ENCODE measurements at places on chromosomes 13 and 19. TPM values are rescaled to one million over a fixed set of nuclear protein-coding genes. Genes with fewer than 3 reads are reported as not detected.

DNA sequence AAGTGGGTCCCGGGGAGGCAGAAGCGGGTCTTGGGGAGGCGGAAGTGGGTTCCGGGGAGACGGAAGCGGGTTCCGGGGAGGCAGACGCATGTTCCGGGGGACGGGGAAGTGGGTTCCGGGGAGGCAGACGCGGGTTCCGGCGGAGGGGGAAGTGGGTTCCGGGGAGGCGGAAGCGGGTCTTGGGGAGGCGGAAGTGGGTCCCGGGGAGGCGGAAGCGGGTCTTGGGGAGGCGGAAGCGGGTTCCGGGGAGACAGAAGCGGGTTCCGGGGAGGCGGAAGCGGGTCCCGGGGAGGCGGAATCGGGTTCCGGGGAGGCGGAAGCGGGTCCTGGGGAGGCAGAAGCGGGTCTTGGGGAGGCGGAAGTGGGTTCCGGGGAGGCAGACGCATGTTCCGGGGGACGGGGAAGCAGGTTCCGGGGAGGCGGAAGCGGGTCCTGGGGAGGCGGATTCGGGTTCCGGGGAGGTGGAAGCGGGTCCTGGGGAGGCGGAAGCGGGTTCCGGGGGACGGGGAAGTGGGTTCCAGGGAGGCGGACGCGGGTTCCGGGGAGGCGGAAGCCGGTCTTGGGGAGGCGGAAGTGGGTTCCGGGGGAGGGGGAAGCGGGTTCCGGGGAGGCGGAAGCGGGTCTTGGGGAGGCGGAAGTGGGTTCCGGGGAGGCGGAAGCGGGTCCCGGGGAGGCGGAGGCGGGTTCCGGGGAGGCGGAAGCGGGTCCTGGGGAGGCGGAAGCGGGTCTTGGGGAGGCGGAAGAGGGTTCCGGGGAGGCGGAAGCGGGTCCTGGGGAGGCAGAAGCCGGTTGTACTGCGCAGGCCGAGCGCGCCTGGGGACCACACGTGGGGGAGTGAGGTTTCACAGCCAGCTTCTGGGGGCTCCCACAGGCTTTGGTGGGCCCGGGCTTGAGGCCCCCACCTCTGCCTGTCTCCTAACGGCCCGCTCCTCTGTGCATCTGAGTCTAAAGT is 2.5 kb downstream of the SHC2 start:
- H3K4me1 ChIP-seq = no peaks in the 10 kb centered on the region
- H3K36me3 ChIP-seq = no peaks in the 10 kb centered on the region
- H3K27ac ChIP-seq = no peak overlapping the region
- H3K27me3 ChIP-seq = no peaks in the 10 kb centered on the region

- no peak overlapping the region for H3K4me3 ChIP-seq
- no peak overlapping the region for H3K27ac ChIP-seq
- no peaks in the 10 kb centered on the region for H3K27me3 ChIP-seq
- DNase-seq = no peak
Measured at GRCh38 chr19:13537454-13537853, 31.2 kb upstream of the CACNA1A start.

DNA sequence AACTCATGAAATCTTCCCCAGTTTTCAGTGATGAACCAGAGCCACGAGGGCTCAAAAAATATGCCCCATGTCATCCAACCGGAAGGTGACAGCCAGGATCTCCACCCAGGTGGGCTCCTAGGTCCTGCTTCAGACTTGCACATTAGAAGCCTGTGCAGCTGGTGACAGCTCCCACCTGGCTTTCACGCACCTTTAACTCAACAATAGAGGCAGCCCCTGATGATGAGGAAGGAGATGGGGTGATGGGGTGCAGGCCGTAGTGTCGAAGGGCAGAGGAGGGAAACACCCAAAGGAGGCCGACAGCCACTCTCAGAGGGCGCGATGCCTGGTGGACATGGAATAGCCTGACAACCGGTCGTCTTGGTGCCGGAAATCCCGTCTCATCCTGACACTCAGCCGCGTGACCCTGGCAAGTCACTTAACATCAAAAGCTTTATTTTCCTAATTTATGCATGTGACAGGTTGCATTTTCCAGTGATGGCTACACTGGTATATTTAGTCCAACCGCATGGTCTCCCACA is 118.0 kb downstream of the SOX1 start:
- H3K36me3 ChIP-seq = no peaks in the 10 kb centered on the region
- H3K27me3 ChIP-seq = peaks cover 8% of the 10 kb centered on the region
- H3K27ac ChIP-seq = no peak overlapping the region
- H3K4me1 ChIP-seq = no peaks in the 10 kb centered on the region
- H3K4me3 ChIP-seq = no peak overlapping the region

NKPD1 gene
- total RNA-seq = 3.6 TPM

- no peak overlapping the region for H3K4me3 ChIP-seq
- no peaks in the 10 kb centered on the region for H3K36me3 ChIP-seq
- DNase-seq = no peak
- H3K4me1 ChIP-seq = no peaks in the 10 kb centered on the region
Measured at GRCh38 chr13:44088991-44089413, 209.3 kb downstream of the LACC1 start.

GRCh38 chr13:110347535-110348308 is 40.6 kb downstream of the COL4A2 start:
- peak overlapping the region; percentile 18 for H3K27ac ChIP-seq
- no peaks in the 10 kb centered on the region for H3K36me3 ChIP-seq
- peak; percentile 65 for DNase-seq
- H3K4me3 ChIP-seq = no peak overlapping the region
- H3K4me1 ChIP-seq = no peaks in the 10 kb centered on the region
- no peaks in the 10 kb centered on the region for H3K27me3 ChIP-seq

DNA sequence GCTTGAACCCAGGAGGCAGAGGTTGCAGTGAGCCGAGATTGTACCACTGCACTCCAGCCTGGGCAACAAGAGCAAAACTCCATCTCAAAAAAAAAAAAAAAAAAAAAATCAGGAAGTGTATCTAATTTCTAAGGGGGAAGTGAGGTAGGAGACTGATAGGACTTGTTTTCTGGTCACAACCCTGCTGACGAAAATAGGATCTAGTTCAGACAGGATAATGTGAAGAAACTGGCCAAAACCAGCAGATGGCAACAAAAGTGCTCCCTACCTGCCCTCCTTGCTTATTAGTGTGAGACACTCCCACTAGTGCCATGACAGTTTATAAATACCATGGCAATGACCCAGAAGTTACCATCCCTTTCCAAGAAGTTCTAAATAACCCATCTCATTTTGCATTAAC is 36.0 kb upstream of the KPNA3 start:
- no peak for DNase-seq
- no peak overlapping the region for H3K4me3 ChIP-seq
- no peak overlapping the region for H3K27ac ChIP-seq
- H3K36me3 ChIP-seq = no peaks in the 10 kb centered on the region

STK11 gene
- total RNA-seq = 75.1 TPM

DNA sequence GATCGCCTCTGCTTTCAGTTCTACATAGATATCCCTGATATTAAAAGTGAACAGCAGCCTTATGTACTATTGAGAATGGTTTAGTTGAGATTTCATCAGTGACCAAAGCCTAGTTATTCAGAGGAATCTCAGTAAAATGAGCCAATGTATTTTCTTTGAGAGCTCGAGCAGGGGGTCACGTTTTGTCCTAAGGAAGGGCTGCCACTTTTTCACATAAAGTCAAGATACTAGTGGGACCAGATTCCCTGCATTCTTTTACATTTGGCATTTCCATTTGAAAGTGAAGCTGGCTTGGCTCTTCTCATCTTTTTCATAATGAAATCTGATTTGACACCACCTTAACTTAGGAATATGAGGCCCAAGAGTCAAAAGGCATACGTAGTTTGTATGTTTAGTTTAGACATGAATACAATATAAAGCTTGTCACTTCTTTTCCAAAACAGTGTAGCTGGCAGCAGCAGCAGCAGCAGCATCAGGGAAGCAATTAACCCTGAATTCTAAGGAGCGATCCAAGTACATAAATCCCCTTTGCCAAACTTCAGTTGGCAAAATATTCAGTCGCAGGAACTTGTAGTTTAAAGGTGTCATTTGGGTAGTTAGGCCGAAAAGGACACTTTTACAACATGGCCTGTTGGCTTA is 1752.2 kb upstream of the PCDH20 start:
- no peak overlapping the region for H3K27ac ChIP-seq
- H3K4me1 ChIP-seq = no peaks in the 10 kb centered on the region
- H3K27me3 ChIP-seq = no peaks in the 10 kb centered on the region
- no peak overlapping the region for H3K4me3 ChIP-seq
- H3K36me3 ChIP-seq = no peaks in the 10 kb centered on the region

- H3K4me1 ChIP-seq = no peaks in the 10 kb centered on the region
- no peaks in the 10 kb centered on the region for H3K36me3 ChIP-seq
- no peaks in the 10 kb centered on the region for H3K27me3 ChIP-seq
- no peak overlapping the region for H3K4me3 ChIP-seq
Measured at GRCh38 chr19:48194041-48194843, 23.8 kb downstream of the ZSWIM9 start.

GRCh38 chr19:6264803-6265202 is 15.0 kb downstream of the MLLT1 start:
- no peaks in the 10 kb centered on the region for H3K36me3 ChIP-seq
- no peaks in the 10 kb centered on the region for H3K27me3 ChIP-seq
- no peak overlapping the region for H3K4me3 ChIP-seq
- H3K4me1 ChIP-seq = peaks cover 18% of the 10 kb centered on the region

- H3K27ac ChIP-seq = no peak overlapping the region
- no peak overlapping the region for H3K4me3 ChIP-seq
- no peaks in the 10 kb centered on the region for H3K27me3 ChIP-seq
- H3K4me1 ChIP-seq = no peaks in the 10 kb centered on the region
- no peak for DNase-seq
Measured at GRCh38 chr13:20077086-20077485, 83.8 kb downstream of the GJA3 start.

GRCh38 chr13:46804391-46804815 is 7.4 kb upstream of the ESD start:
- no peak for DNase-seq
- H3K27ac ChIP-seq = no peak overlapping the region
- H3K27me3 ChIP-seq = no peaks in the 10 kb centered on the region

DNA sequence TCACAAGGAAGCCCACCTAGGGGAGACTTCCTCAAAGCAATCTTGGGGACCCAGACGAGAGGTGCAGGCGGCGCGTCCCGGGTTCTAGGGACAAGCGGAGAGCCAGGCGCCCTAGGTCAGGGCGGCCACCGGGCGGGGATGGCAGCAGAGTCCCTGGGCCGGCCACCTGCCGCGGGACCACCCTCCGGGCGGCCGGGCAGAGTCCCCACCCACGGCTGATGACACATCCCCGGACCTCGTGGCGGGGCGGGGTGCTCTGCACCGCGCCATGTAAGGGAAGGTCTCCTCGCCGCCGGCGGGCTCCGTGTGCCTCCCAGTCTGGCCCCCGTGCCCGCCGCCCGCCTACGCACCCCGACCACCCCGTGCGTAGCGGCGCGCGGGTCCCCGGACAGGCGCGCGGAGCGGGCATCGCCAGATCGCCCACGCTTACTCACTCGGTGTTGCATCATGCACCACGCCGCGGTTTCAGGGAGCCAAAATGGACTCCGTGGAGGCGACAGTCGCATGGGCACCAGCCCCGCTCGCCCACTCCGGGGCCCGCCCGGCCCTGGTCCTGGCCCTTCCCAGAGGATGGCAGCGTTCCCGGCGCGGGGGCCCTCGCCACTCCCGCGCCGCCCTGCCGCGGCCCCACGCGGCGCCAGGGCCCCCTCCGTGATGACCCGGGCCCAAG is 643 bp downstream of the SLC7A1 start:
- peak overlapping the region; percentile 64 for H3K4me3 ChIP-seq
- no peaks in the 10 kb centered on the region for H3K4me1 ChIP-seq

DNA sequence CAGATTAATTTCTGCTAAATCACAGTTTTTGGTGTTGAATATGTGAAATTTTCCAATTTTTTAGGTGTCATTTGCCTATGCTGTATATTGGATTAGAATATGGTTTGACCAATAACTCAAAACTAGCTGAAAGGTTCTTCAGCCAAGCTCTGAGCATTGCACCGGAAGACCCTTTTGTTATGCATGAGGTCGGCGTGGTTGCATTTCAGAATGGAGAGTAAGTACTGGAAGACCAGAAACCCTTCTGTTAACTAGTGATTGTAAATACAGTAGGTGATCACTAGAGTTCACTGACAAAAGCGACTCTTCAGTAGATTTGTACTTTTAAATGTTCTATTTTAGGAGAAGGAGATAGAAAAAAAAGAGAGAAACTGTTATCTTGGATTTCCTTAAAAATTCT is 22.3 kb downstream of the CDC16 start:
- H3K4me1 ChIP-seq = no peaks in the 10 kb centered on the region
- H3K27me3 ChIP-seq = no peaks in the 10 kb centered on the region
- no peak overlapping the region for H3K4me3 ChIP-seq
- no peak overlapping the region for H3K27ac ChIP-seq
- H3K36me3 ChIP-seq = no peaks in the 10 kb centered on the region

GRCh38 chr19:16949496-16950023 is 60.8 kb downstream of the F2RL3 start:
- no peak overlapping the region for H3K4me3 ChIP-seq
- H3K27me3 ChIP-seq = no peaks in the 10 kb centered on the region

DNA sequence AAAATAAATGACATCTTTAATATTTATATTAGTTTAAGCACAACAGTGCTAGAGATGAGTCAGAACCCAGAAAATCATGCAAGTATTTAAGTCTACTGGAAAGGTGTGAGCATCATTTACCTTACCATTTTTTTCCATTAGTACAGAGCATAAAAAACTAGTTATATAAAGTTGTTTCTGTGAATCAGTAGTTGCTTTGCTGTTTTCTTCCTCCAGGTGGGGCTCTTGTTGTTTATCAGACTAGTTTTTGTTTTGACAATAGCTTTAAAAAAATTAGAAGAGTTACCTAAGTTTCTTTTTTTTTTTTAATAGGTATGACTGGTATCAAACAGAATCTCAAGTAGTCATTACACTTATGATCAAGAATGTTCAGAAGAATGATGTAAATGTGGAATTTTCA is 12.7 kb downstream of the SUGT1 start:
- H3K36me3 ChIP-seq = no peaks in the 10 kb centered on the region
- no peaks in the 10 kb centered on the region for H3K27me3 ChIP-seq
- H3K27ac ChIP-seq = no peak overlapping the region

GRCh38 chr13:50422181-50423148 is 407.2 kb downstream of the KCNRG start:
- H3K27me3 ChIP-seq = no peaks in the 10 kb centered on the region
- no peak overlapping the region for H3K4me3 ChIP-seq
- DNase-seq = no peak
- H3K27ac ChIP-seq = no peak overlapping the region
- no peaks in the 10 kb centered on the region for H3K4me1 ChIP-seq
- H3K36me3 ChIP-seq = no peaks in the 10 kb centered on the region

DNA sequence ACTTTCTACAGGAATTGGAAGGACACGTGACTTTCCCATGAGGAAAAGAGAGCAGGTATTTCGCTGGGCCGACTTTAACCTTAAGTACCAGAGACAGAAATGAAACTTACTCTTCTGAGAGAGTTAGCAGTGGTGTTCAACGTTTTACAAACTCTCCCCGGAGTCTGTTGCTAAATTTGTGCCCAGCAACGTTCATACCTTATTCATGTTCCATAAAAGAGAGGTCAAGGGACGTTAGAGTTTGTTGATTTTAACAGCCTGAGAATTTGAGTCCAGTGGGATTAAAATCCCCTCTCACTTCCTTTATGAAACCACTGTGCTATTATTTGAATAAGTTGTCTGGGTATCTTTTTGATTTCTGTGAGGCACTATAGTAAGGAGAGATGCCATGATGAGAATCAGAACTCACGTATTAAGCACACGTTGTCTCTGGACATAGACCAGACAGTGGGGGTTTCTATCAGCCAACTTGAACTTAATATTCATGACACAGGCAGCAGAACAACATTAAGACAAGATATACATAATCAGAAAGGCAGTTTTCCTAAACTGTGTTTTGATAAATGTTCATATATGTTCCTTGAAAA is 33.4 kb downstream of the SPRY2 start:
- DNase-seq = no peak
- no peaks in the 10 kb centered on the region for H3K27me3 ChIP-seq
- no peaks in the 10 kb centered on the region for H3K4me1 ChIP-seq

GRCh38 chr19:4638317-4638716 is 999 bp upstream of the TNFAIP8L1 start:
- no peak overlapping the region for H3K4me3 ChIP-seq
- no peak overlapping the region for H3K27ac ChIP-seq
- no peaks in the 10 kb centered on the region for H3K27me3 ChIP-seq
- no peaks in the 10 kb centered on the region for H3K4me1 ChIP-seq
